ENCODE measurements at places on chromosomes 5 and 9.

DNA sequence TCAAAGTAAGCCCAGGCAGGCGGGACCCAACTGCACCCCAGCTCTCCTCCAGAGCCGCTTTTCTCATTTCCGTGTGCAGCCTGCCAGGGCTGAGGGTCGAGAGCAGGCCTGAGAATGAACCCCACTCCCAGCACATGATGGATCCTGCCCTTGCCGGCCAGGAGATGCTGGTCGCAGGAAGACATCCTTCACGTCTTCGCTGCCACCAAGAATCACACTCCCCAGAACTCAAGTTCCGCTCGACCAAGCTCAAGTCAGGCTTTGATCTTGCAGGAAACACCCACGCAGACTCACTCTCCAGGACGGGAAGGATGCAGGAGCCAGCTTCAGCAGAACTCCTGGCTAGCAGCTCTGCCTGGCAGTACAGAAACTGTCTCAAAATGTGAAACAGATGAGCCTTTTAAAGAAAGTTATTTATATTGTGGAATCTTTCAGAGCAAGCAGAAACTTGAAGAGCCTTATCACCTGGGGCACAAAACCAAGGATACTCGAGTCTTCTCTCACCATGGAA, 102.4 kb downstream of the ROR2 start:
- DNase-seq, result no peak

GRCh38 chr5:179488975-179489374, 61.4 kb upstream of the RUFY1 start:
- no peak for DNase-seq

- DNase-seq, result no peak
Observed at GRCh38 chr9:126298063-126298801, 28.4 kb upstream of the MVB12B start.

DNA sequence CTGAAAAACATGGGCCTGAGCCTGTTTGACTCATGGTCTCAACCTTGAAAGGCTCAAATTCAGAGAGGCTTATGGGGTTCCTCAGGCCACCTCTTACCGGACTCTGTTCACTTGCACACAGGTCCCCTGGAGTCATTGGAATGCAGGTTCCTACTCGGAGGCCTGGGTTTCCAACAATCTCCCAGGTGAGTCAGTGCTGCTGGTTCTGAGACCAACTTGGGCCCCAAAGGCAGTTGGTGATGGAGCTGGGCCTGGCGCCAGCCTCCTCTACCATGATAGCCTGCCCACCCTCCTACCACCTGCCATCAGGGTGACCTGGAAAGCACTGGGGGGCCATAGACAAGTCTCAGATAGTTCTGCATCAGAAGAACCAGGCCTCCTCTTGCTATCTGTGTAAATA, 188.4 kb downstream of the RGS3 start:
- no peak for DNase-seq

GRCh38 chr9:122354536-122355199, 16.2 kb upstream of the PTGS1 start:
- DNase-seq, result no peak

GRCh38 chr9:99906403-99907207, at the start of gene STX17:
TSS of gene STX17 (plus strand) at chr9:99906654. CDS start at chr9:99915240, 8,586 bp downstream.
- peak; percentile 68 for DNase-seq

- no peak for DNase-seq
Observed at GRCh38 chr5:67908126-67908765, 307.3 kb upstream of the PIK3R1 start.

DNA sequence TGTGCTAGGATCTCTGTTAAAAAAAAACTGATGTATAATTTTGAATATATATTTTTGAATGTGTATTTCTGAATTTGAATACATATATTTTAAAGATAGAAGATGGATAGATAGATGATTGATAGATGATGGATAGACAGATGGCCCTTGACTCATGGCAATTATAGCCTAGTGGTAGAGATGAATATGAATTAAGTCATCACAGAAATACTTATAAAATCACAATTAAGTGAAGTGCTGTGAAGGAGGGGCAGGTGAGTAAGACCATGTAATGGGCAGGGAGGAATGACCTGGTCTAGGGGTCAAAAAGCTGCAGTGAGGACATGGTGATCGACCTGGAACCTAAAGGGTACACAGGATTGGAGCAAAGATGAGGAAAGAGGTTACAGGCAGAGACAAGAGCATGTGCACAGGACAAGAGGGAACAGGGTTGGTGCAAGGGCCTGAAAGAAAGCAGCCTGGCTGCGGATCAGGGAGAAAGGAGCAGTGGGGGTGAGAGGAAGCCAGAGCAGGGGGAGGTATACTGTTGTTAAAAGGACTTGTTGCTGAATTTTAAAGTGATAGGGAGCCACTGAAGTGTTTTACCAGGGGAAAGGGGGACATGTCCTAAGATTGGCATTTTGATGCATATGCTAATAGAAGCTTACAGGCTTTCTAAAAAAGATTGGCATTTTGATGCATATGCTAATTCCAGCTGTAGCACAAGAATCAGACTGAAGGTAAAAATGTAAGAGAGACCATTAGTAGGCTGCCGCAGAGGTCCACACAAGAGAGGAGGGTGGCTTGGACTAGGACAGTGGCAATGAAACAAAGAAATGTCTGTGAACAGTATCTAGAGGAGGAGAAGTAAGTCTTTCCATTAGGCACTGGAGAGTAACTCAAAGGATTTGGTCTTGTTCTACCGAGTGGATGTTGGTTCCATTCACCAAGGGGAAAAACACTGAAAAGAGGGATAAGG, 527.8 kb downstream of the AGTPBP1 start:
- no peak for DNase-seq

DNA sequence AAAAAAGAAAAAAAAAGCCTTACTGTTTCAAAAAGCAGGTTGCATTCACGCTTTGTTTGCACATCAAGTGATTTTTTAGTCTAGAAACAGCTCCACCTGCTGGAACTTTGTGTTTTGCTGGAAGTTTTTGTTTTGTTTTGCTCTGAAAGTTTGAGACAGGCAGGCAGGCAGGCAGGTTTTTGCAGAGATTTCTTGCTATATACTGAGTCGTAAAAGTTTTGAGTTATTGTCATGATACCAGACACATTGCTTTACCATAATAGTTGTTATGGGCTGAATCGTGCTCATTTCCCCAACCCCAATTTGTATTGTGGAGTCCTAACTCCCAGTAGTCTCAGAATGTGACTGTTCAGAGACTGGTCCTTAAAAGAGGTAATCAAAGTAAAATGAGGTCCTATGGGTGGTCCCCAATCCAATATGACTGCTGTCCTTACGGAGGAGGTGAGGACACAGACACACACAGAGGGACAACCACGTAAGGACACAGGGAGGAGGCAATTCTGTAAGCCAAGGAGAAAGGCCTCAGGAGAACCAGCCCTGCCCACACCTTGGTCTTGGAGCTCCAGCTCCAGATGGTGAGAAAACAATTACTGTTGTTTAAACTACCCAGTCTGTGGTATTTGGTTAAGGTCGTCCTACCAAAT, 20.9 kb downstream of the OR2Y1 start:
- no peak for DNase-seq

DNA sequence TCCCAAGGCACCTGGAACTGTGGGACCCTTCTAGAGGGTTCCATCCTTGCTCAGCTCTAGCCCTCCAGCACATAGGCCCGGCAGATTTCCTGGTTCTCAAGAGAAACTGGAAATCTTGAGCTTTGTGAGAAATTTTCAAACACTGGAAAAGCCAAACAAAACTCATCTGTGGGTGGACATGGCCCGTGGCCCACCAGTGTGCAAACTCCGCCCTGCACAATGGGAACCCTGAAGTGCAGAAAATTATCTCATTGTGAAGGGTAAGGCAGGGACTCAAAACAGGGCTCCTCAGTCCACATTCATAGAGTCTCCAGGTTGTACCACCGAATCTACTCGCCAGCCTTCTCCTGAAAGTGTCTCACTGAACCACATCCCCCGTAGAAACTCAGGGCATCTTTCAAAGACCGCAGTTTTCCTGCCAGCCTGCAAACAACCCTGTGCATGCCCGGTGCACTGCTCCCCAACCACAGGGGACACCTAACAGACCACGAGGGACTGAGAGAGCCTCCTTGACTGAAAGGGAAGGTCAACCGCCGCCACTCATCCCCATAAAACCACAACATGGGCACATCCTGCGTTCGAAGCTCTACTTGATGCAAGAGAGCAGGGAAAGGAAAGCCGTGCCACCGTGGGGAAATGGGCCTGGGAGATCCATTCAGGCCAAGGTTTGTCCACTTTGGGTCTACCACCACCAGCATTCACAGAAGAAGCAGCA, 18.1 kb downstream of the ADAMTS2 start:
- DNase-seq, result no peak

- DNase-seq, result no peak
Observed at GRCh38 chr5:11449217-11449616, 455.0 kb downstream of the CTNND2 start.

GRCh38 chr5:170746075-170746960, 37.2 kb upstream of the GABRP start:
- DNase-seq, result no peak

Measured in stimulated activated CD4-positive, alpha-beta T cell treated with anti-CD3 and anti-CD28 coated beads, TNF-alpha, amount 100 ng/mL, for 1 hour (primary cell).